HuH-7 (cell line): ENCODE measurements at places on chromosomes 12 and 14.

- no peak for DNase-seq
These were observed 94.5 kb downstream of the TTC7B start for GRCh38 chr14:90721619-90722305.

DNA sequence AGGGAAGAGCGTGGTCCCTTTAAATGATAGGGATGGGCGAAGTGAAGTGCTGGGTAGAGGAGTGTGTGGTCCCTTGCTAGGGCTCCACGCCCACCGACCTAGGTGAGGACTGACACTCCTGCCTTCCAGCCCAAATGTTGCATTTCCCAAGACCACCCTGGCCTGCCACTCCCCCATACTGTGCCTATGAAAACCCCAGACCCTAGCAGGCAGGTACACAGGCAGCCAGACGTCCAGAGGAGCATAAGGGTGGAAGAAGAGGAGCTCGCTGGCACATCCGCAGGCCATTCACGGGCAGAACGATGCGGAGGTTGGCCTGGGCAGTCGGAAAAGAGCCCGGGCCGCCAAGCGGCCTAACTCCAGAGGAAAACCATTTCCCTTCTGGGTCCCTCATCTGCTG is 817 bp upstream of the IPO8 start:
- DNase-seq: no peak

DNA sequence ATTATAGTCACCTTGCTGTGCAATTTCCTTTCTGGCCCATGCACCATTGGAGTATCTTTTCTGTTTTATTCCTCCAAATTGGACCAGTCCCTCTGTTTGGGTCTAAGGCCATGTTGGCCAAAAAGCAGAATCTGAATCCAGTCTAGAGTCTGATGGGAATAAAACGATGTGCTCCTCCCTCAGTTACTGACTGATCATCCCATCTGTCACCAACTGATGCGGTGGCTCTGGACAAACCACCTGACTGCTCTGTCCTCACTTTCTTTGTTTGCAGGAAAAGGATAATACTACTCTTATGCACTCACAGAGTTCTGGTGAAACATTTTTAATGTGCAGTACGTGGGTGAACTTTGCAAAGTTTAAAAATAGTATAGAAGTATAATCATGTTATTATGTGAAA is 120.2 kb upstream of the HIF1A start:
- no peak for DNase-seq

DNA sequence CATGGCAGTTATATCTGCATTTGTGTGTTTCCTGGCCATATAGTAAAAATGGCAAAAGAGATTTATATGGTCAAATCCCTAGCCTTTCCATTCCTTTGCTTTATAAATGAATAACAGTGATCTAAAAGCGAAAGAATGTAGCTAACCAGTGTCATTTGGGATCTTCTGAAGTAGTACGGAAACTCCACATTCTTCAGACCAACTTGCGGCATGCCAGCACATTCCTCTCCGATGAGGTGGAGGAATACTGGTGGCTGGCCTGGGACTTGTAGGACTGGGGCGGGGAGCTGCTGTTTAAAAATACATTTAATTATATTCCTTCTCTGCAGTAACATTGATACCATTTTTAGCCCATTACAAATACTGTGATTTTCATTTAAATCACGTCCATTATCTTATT is 85.3 kb downstream of the SAMD4A start:
- peak; percentile 50 for DNase-seq

- DNase-seq: no peak
These were observed 176.1 kb downstream of the IPO8 start for GRCh38 chr12:30519535-30519934.

DNA sequence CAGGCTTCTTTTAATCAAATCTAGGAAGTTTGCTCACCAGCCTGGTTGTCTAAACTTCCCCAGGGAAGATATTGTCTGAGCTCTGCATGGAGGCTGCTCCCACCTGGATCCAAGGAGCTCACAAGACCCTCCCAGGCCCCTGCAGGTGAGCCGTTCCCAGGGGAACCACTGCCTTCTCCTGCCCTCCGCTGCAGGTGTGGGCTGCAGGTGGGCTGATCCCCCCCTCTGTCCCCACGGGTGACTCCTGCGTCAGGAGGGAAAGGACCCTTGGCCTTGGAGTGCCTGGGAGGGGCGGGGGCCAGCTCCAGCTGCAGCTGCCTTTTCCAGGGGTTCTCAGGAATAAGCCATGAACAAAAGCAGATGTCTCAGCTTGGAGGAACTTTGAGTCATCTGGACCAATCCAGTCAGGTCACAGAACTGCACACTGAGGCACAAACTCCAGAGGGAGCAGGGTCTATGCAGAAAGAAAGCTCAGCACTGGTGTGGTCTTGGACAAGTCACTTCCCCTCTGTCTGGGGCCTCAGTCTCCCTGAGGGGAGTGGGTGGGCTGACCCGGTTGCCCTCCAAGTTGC is 246.6 kb upstream of the RTL1 start:
- no peak for DNase-seq

- DNase-seq: no peak
These were observed 87.7 kb downstream of the C12orf75 start for GRCh38 chr12:105418229-105418628.

- DNase-seq: no peak
These were observed 311.0 kb downstream of the ALG10 start for GRCh38 chr12:34333337-34333736.

GRCh38 chr14:34424488-34424887 is 37.6 kb downstream of the SPTSSA start:
- no peak for DNase-seq

GRCh38 chr14:75673345-75674035 is 12.4 kb downstream of the TTLL5 start:
- DNase-seq: no peak

- no peak for DNase-seq
These were observed 2.8 kb upstream of the KCNK13 start for GRCh38 chr14:90058876-90059458.

- DNase-seq: no peak
These were observed 7.9 kb downstream of the INF2 start for GRCh38 chr14:104697317-104697703.

DNA sequence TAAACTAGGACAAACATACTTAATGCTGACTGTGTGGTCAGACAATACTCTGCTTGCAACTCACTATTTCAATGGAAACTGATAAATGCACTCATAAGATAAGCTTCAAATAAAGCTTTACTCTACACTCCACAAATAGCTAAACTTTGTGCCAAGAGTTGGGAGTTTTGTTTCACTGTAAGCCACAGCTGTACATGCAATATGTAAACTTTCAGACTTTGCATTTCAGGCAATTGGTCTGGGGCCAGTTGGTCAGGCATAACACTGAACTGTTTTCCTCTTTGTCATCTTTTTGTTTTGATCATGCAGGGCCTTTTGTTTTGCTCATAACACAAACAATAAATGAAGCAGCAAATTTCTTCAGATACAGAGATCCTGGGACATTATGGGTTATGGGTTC is 426.2 kb downstream of the IPO8 start:
- DNase-seq: no peak

GRCh38 chr12:131203666-131204415 is 250.1 kb downstream of the ADGRD1 start:
- no peak for DNase-seq

- DNase-seq: peak; percentile 84
These were observed 148.7 kb downstream of the ANO2 start for GRCh38 chr12:5796171-5796958.

- DNase-seq: peak; percentile 20
These were observed 37.8 kb downstream of the MYO1H start for GRCh38 chr12:109385339-109386058.
